Diencephalon (tissue), 1 donor: ENCODE measurements at places on chromosomes 6 and 20. TPM values are rescaled to one million over a fixed set of nuclear protein-coding genes. Genes with fewer than 3 reads are reported as not detected.

MYT1 gene
- 11.3 TPM for total RNA-seq

WFDC2 gene
- total RNA-seq = 9.0 TPM

TSBP1 gene
- total RNA-seq = not detected

MTRF1L gene
- 20.5 TPM for total RNA-seq

SLC32A1 gene
- total RNA-seq = 34.4 TPM

PRICKLE4 gene
- total RNA-seq = 0.46 TPM

SRF gene
- 11.3 TPM for total RNA-seq

TENT5A gene
- 13.1 TPM for total RNA-seq

SLC22A23 gene
- total RNA-seq = 29.8 TPM

PCSK2 gene
- 30.2 TPM for total RNA-seq

LTA gene
- not detected for total RNA-seq

DYNLT2 gene
- total RNA-seq = 2.5 TPM

CDSN gene
- total RNA-seq = not detected

PPIL6 gene
- total RNA-seq = 32.5 TPM

OTOR gene
- total RNA-seq = not detected

MYMX gene
- not detected for total RNA-seq

RAB44 gene
- total RNA-seq = not detected

VWA7 gene
- 0.69 TPM for total RNA-seq

C6orf163 gene
- 6.2 TPM for total RNA-seq

MTG2 gene
- total RNA-seq = 13.6 TPM

CTSA gene
- 28.4 TPM for total RNA-seq

B4GALT5 gene
- 76.8 TPM for total RNA-seq

PTCRA gene
- not detected for total RNA-seq

TSPO2 gene
- total RNA-seq = not detected

MLN gene
- total RNA-seq = not detected

SNX9 gene
- 15.5 TPM for total RNA-seq

IMPG1 gene
- total RNA-seq = not detected

TREM2 gene
- total RNA-seq = 8.5 TPM

SMLR1 gene
- not detected for total RNA-seq

C6orf62 gene
- 122 TPM for total RNA-seq

SLC16A10 gene
- 20.1 TPM for total RNA-seq

PRDM13 gene
- total RNA-seq = 0.46 TPM

CD83 gene
- total RNA-seq = 32.5 TPM

ASIP gene
- not detected for total RNA-seq

WFDC10B gene
- total RNA-seq = not detected

BTNL2 gene
- total RNA-seq = not detected

PROKR2 gene
- 4.8 TPM for total RNA-seq

BNIP5 gene
- total RNA-seq = not detected

MATN4 gene
- 4.8 TPM for total RNA-seq

HAO1 gene
- not detected for total RNA-seq
